CD8-positive, alpha-beta memory T cell (primary cell): ENCODE measurements at places on chromosomes 7 and 10. TPM values are rescaled to one million over a fixed set of nuclear protein-coding genes. Genes with fewer than 3 reads are reported as not detected.

SPDYE8 gene
- not detected for total RNA-seq

C10orf105 gene
- 0.11 TPM for total RNA-seq

FXYD4 gene
- not detected for total RNA-seq

CPA1 gene
- total RNA-seq, result not detected

CCDC3 gene
- not detected for total RNA-seq

DEPP1 gene
- total RNA-seq, result not detected

- DNase-seq, result peak; percentile 53
- H3K4me1 ChIP-seq, result no peaks in the 10 kb centered on the region
- H3K4me3 ChIP-seq, result no peak overlapping the region
Measured at GRCh38 chr10:109883859-109884771, 39.2 kb downstream of the XPNPEP1 start.

DNA sequence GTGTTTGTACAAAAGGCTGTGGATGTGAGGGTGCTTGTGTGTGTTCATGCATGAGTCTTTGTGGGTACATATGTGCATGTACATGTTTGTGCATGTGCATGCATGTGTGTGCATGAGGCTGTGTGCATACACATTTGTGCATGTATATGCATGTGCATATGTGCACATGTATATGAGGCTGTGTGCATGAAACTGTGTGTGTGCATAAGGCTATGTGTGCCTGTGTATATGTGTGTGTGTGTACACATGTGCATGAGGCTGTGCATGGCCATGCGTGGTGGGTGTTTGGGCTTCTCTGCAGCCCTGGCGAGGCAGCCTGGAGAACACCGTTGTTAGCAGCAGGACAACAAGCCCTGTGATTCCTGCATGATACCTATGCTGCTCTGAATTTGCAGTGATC is 207.7 kb upstream of the ADCY1 start:
- DNase-seq, result no peak
- H3K36me3 ChIP-seq, result no peaks in the 10 kb centered on the region
- no peaks in the 10 kb centered on the region for H3K27me3 ChIP-seq
- H3K4me1 ChIP-seq, result no peaks in the 10 kb centered on the region
- H3K27ac ChIP-seq, result no peak overlapping the region

GRCh38 chr7:94047956-94048355 is 43.8 kb upstream of the BET1 start:
- H3K4me1 ChIP-seq, result no peaks in the 10 kb centered on the region
- no peaks in the 10 kb centered on the region for H3K27me3 ChIP-seq
- no peak overlapping the region for H3K4me3 ChIP-seq
- no peak overlapping the region for H3K27ac ChIP-seq
- DNase-seq, result no peak

DNA sequence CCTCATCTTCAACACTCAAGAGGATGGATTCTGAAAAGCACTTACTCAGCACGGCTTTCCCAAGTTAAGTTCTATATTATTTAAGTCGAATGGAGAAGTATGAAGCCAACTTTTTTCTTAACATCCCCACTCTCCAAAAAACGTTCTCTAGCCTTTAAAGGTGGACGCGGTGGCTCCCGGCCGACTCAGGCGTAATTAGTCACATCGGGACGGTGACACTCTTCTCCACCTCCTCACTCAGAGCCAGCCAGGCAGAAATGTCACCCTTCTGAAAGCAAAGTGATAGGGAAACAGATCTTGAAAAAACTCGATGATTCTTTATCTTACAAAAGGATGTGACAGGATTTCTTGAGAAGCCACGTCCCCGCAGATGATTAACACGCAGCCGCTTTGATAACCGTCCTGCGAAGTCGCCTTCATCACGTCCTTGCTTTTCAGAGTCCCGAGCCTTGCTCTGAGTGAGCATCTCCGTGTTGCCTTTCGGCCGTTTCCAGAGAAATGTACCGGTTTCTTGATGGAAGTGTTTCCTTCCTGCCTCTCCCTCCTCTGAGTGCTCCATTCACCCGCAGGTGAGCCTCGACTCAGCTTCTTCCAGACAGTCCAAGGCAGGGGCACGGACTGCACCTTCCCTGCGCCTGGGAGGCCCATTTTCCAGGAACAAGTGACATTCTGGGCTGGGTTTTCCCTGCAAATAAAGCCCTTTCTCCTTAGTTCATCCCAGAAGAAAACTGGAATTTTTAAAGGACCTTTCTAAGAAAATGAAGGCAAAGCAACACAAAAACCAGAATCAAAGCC is 314.8 kb downstream of the DNAJB6 start:
- no peaks in the 10 kb centered on the region for H3K36me3 ChIP-seq
- no peak overlapping the region for H3K27ac ChIP-seq
- no peaks in the 10 kb centered on the region for H3K4me1 ChIP-seq
- no peak for DNase-seq
- H3K27me3 ChIP-seq, result no peaks in the 10 kb centered on the region
- H3K4me3 ChIP-seq, result no peak overlapping the region

ZNF679 gene
- not detected for total RNA-seq
